Activated CD4-positive, alpha-beta memory T cell treated with anti-CD3 and anti-CD28 coated beads for 36 hours (primary cell): ENCODE measurements at places on chromosomes 13 and 19. TPM values are rescaled to one million over a fixed set of nuclear protein-coding genes. Genes with fewer than 3 reads are reported as not detected.

LILRB5 gene
- not detected for total RNA-seq

ZNF91 gene
- total RNA-seq: 39.0 TPM

FAM216B gene
- total RNA-seq: not detected

ZNF460 gene
- total RNA-seq: 45.5 TPM

ACP5 gene
- 10.2 TPM for total RNA-seq

ANGPTL8 gene
- not detected for total RNA-seq

SHANK1 gene
- not detected for total RNA-seq

PSPN gene
- 2.0 TPM for total RNA-seq

CPB2 gene
- not detected for total RNA-seq

- DNase-seq: no peak
Observed at GRCh38 chr13:82344867-82345266, 1537.4 kb downstream of the SLITRK1 start.

DNA sequence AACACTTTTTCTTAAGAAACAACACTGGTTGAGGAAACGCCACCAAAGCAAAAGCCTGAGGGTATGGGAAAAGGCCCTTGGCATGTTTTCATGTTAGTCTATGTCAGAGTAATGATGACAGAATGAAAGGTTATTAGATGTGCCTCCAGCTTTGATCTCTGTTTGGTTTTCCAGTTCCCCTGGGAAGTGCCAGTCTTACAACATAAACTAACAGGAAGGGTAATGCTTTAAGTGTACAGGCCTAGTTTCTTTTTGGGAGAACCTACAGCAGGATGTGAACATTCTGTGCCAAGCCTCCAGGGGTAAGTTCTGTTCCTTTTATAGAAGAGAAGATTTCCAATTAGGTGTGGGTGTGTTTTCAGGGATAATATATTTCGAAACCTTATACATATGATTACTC is 121.7 kb downstream of the FNDC3A start:
- no peak for DNase-seq

- no peak for DNase-seq
Observed at GRCh38 chr19:2942928-2943640, 1.7 kb downstream of the ZNF77 start.

DNA sequence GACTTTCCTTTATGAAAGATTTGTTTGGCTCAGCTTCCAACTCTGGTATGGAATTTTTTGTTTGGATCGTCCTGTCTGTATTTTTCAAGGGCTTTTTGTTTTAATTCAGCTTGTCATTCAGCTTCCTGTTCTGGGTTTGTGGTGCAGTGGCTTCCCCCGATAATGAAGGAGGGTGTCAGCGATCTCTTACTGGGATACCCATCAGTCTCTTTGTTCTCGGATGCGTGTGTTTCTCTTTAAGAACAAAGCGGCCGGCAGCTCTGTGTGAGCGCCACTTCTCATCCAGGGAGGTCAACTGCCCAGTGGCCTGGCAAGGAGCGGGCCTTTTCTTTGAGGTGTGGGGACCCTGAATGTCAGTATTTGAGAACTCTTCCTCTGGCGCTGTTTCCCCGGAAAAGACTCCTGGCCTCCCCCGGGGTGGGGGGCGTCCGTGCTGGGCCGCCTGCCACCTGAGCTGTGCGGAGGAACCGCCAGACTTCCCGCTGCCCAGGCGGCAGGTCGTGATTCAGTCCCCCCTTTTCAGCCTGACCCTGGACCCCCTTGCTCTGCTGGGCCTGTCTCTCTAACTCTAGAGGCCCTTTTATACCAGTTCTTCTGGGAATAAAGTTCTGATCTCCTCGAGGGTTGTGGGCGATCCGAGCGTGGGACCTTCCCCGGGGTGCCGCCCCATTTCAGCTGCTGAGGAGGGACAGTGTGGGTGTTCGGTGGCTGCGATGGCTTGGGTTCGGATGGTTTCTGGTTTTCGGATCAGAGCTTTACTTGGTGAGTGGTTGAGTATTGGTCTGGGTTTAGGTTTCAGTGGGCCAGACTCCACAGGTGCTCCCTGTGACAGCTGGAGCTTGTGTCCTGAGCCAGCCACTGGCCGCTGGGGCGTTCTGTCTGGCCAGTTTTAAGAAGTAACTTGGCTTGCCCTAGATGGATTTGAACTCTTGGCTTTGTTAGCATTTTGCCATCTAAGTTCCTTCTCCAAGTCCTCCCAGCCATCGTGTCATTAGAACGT is 3.4 kb downstream of the SF3A2 start:
- DNase-seq: peak; percentile 50

DNA sequence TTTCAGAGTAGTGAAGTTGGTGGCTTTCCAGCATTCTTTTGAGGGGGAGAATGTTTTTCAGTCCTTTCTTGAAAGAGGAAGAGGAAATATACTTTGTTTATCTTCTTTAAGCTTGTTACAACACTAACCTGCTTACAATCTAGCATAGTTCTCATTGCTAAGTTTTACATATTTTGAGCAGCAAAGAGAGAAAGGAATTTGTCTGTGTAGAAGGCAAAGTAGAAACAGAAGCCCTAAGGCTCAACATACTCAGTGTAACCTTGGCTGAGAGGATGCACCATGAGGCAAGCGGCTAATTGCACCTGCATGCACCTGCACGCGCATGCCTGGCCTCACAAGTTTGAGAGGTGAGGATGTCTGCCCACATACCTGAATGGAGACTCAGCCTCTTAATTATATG is 2.2 kb downstream of the FRY start:
- no peak for DNase-seq

- no peak for DNase-seq
Observed at GRCh38 chr19:9757544-9758501, 10.7 kb downstream of the ZNF846 start.

- DNase-seq: peak; percentile 52
Observed at GRCh38 chr19:18422530-18423191, 3.5 kb downstream of the SSBP4 start.

- DNase-seq: no peak
Observed at GRCh38 chr13:34078334-34078999, 260.5 kb downstream of the RFC3 start.

DNA sequence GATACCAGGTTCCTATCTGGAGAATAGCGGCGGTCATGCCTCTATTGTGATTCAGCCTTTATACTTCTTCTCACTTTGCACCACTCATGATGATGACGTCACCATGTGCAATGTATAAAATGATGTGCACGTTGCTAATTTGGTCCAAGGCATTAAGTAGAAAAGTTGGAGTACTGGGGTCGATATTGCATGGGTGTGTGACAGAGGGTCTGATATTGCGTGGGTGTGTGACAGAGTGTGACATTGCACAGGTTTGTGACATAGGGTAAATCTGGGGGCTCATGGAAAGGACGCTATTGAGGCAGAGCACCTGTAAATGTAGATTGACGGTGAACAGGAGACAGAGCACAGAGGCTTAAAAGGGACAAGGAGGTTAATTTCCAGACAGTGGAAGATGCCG is 4.5 kb upstream of the VN1R4 start:
- no peak for DNase-seq

DNA sequence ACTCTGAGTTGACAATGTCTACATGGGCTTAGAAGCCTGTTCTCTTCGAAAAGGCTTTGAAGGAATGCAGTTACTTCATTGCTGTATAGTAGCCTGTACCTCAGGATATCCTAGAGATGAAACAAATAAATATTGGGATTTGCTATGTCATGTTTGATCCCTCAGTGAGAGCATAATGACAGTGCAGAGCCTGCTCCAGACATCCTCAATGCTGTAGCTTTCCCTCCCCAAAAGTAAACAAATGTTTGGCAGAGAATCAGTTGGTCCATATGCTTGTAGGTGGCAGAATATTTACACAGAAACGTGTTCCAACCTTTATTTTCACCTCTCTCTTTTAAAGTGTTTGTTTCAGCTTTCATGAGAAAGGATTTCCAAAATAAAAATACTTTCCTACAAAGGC is 515.3 kb upstream of the SGCG start:
- DNase-seq: no peak

DNA sequence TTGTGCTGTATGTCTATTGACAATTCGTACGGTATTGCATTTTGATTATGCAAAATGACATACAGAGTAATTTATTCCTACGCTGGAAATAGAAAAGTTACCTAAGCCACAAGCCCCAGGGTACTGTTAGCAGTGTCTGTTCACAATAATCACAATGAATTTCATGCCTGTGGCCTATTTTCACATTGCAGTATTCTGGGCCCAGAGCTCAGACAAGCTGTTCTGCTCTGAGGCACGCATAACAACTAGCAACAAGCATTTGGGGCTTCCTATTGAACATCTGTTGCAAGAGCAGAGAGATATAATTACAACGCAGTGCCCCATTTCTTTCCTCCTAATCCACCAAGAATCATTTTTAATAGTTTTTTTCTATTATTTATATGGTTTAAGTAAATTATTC is 158.9 kb upstream of the SGCG start:
- no peak for DNase-seq

GRCh38 chr19:45175515-45176345 is 2.3 kb downstream of the TRAPPC6A start:
- no peak for DNase-seq

DNA sequence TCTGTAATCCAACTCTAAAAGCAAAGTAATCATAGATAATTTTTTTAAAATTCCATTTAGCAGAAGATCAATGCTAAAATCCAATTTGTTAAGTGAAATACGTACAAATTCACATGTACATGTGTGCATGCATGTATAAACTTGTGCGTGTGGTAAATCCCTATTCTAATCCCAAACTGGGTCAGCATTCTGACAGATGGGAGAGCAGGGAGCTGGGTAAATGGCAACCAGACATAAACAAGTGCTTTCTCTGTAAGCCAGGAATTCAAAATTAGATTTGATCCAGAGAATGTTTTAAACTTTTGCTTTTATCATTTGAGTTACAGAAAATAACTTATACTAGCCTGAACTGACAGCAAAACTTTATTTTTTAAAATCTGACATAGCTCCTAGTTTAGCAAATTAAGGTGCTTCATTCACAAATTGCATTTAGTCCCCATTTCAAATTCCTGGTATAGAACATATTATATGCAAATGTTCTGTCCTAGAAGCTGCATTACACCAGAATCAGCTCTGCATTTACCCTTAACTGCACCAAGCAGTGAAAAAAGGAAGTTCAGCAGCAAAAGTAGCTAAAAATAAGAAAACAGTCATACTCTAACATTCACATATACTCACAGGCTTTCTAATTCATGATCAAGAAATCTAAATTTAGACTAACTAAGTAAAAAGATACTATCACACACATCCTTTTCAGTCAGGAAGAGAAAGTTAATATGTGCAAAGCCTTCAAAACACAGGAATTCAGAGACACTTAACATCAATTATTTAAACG is 32.6 kb downstream of the UBL3 start:
- no peak for DNase-seq

DNA sequence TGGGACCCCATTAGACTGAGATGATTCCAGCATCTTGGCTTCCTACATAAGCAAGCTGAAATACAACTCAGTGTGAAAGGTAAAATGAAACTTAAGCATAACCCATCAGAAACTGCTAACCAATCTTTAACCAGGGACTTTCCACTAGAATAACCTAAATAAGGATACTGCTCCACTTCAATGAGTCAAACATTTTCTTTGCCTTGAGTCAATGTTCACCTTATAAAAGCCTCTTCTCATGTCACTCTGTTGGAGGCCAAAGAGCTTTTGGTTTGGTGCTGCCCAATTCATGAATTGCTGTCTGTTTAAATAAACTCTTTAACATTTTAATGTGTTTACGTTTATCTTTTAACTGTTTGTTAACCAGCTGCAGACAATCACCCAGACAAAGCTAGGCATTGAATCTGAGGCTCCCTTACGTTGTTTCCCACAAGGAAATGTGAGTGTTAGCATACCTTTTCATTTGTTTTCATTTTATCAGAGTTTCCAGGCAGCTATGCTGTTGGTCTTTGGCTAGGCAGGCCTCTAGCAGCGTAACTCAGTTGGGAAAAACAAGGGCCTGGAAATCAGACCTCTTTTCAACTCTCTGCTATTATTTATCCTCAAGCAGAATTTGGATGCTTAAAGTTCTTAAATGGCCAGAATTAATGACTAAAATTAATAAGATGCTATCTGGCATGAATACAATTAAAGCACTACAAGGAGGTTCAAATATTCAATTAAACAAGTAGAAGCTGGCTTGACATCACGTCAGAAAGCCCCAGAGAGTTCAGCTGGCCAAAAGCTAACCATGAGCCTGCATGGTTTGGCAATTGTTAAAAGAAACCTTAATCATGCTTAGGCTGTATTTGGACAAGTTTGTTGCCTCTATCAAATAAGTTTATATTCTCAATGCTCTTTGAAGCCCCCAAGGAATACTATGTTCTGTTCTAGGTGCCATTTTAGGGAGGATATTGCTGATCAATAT is 200.2 kb downstream of the DCLK1 start:
- DNase-seq: no peak

- no peak for DNase-seq
Observed at GRCh38 chr13:52105841-52106240, 23.0 kb downstream of the NEK5 start.

GRCh38 chr13:48476215-48476614 is 56.7 kb downstream of the RCBTB2 start:
- DNase-seq: no peak

DNA sequence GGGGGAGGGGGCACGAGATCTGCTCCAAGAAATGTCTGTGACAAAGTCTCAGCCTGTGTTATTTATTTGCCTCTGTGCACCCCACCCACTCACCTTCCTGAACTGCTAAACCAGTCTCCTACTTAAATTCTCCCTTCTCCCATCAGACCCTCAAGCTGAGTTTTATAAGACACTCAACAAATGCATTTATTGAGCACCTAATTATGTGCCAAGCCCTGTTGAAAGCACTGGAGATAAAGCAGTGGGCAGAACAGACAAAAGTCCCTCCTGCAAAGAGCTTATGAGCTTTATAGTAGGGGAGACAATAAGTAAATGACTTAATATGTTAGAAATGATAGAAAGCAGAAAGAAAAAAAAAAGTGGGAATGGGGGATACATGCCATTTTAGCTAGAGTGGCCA is 3.4 kb upstream of the FAM98C start:
- no peak for DNase-seq

DNA sequence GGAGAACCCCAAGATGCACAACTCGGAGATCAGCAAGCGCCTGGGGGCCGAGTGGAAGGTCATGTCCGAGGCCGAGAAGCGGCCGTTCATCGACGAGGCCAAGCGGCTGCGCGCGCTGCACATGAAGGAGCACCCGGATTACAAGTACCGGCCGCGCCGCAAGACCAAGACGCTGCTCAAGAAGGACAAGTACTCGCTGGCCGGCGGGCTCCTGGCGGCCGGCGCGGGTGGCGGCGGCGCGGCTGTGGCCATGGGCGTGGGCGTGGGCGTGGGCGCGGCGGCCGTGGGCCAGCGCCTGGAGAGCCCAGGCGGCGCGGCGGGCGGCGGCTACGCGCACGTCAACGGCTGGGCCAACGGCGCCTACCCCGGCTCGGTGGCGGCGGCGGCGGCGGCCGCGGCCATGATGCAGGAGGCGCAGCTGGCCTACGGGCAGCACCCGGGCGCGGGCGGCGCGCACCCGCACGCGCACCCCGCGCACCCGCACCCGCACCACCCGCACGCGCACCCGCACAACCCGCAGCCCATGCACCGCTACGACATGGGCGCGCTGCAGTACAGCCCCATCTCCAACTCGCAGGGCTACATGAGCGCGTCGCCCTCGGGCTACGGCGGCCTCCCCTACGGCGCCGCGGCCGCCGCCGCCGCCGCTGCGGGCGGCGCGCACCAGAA is 1.1 kb downstream of the SOX1 start:
- DNase-seq: no peak
